AG04449 (cell line): ENCODE measurements at places on chromosomes 2 and 18.

GRCh38 chr2:60855989-60856669, 25.2 kb upstream of the REL start:
- DNase-seq = no peak

DNA sequence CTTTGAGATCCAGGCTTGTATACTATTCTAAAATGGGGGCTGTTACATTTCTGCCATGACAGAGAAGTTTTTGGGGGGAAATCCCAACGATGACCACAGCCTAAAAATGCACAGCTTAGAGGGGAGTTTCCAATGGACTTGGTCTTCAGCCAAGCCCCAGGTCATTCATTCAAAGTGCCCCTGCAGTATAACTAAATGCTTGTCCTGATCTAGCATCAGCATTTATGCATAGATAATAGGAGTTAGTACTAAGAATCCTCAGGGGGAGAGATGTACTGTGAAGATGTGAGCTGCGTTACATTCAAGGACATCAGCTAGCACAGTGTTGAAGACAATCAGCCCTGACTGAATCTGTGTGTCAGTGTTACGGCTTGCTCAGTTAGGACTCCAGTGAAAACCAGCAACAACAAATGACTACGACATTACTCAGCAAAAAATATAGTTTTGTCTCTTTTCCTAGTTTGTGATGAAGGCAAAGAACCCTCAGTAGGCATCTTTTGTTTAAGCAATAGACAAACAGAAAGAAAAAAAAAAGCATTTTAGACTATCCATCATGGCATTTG, 160.9 kb downstream of the ZEB2 start:
- no peak for DNase-seq

- no peak for DNase-seq
These were observed 92.5 kb downstream of the ZFP36L2 start for GRCh38 chr2:43133708-43134570.

- DNase-seq = no peak
These were observed 93.5 kb upstream of the SPATS2L start for GRCh38 chr2:200212862-200213425.

DNA sequence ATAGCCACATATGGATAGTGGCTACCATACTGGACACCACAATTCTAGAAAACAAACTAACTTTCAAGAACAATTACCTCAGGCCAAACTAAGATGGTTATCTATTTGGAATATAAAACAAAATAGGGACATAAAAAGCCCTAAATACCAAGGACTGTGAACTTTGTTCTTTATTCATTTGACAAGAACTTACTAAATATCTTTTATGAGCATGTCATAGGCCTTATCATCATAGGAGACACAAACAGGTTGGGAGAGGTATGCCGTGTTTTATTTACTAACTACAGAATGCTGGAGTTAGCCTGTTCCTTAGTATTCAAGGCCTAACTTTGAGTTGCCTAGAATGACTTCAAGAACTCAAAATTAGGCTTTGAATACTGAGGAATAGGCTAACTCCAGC, 32.1 kb downstream of the CCDC93 start:
- no peak for DNase-seq

DNA sequence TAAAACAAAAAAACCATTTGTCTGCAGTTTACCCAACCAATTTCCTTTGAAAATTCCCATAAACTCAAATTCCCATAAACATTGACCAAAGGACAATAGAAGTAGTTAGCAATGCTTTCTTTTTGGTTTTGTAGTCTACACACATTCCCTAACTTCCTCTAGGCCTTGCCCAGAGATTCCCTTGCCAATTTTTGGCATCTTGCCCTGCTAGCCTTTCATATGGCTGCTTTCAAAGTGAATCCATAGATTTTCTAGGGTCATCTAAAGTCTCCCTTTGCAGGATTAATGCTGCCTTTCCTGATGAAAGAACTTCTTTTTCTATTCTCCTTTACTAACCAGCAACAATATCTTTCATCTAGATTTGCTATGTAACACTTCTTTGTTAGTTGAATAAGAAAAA, 33.4 kb downstream of the THSD7B start:
- no peak for DNase-seq

GRCh38 chr2:86793752-86794151, 3.0 kb upstream of the CD8A start:
- no peak for DNase-seq

DNA sequence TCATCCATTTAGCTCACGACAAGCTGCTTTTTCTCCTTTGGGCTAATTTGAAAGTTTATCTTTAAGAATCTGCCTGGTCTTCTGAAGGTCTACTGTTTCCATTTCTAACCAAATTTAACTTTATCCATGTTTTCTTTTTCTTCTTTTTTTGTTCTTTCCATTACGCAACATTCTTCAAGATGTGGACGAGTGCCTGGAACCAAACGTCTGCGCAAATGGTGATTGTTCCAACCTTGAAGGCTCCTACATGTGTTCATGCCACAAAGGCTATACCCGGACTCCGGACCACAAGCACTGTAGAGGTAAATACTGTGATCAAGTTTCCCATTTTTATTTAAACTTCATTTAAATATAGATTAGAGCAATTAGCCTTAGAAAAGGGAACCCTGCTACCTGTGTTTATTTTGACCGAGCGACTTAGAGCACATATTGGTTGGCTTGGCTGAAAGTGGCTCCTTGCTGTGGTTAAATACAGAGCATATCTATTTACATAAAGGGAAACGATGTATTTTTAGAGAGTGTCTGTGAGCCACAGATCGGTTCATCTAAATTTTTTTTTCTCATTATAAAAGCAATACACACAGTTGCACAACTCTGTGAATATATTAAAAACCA, 183.4 kb upstream of the RASGRP3 start:
- DNase-seq = no peak

DNA sequence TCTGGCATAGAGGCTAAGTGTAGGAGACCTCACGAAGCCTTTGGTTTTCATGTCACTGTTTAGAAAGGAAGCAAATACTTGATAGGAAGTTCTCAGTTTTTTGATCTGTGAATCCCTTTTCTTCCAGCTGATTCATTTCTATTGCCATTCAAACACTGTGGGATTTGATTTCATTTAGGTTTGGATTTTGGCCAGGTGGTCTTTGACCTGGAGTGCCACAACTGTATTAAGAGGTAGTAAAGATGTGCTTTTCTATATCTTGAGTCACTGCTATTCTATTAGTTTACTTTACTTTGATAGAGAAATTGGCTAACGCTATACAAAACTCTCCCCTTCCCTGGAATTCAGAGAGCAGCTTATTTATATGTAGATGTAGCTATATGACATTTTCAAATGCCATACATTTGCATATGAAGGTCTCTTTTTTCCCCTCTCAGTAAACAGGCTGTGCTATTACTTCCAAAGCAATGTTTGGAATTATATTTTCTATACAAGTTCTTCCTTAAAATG, 132.4 kb upstream of the CAVIN2 start:
- DNase-seq = no peak

DNA sequence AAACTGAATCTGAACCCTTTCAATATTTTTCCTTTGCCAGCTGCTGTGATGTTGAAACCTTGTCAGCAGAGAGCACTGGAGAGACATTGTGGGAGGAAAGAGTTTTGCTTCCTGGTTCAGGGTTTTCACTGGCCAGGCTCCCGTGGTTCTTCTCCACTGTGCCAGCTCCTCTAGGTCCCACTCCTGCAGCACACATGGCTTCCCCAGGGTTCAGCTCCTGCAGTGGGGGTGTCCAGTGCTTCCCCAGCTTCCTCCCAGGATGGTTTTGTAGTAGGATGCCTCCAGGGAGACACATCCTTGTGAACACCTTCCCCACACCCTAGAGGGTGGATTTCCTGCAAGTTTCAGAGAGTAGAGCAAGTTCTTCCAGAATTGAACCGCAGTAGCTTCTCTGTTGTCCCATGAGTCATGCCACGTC, 24.0 kb upstream of the SULT1C3 start:
- DNase-seq = no peak

- no peak for DNase-seq
These were observed 142.9 kb downstream of the SH3RF3 start for GRCh38 chr2:109271920-109272319.

DNA sequence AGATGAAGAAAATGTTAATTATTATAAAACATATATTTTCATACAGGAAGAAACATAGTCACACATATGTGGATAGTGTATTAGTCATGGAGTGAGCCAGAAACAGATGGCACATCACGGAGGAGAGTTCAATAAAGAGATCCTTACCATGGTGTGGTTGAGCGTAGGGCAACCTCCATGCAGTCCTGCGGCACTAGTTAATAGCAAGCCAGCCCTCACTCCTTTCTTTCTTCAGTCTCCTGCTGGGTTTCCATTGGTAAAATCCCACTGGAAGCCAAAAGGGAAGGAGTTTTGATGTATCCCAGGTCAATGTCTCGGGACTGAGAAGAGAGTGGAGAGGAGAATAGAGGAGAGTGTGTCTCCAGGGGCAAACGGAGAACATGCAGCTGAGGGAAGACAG, 328.1 kb downstream of the NR4A2 start:
- no peak for DNase-seq

- no peak for DNase-seq
These were observed 86.9 kb downstream of the SLC25A12 start for GRCh38 chr2:171807119-171807518.

DNA sequence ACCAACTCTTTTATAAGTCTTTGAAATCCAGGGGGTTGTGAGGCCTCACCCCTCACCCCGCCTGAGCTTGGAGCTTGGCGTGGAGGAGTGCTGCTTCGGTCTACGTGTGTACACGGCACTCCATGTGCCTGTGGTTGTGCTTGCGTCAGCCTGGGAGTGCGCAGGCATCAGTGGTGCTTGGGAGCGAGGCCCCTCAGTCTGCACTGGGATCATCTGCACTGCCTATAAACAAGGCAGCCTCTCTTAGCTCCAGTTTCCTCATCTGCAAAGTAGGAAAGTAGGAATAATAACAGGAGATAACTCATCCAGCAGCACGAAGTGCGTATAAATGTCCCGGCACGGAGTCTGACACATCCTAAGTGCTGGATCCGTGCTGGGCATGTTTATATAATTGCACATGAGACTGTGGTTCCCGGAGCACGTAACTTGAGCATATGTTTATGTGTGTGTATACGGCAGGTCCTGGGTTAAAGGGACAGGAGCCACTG, 1.2 kb downstream of the GYPC start:
- DNase-seq = peak; percentile 83

- DNase-seq = no peak
These were observed 44.1 kb upstream of the IGFBP2 start for GRCh38 chr2:216588861-216589710.

- DNase-seq = no peak
These were observed 109.0 kb downstream of the COL6A3 start for GRCh38 chr2:237304763-237305514.

GRCh38 chr2:28594000-28594331, 98.1 kb downstream of the PLB1 start:
- no peak for DNase-seq

- DNase-seq = no peak
These were observed 1.3 kb upstream of the ZNF24 start for GRCh38 chr18:35345460-35345921.

GRCh38 chr2:203777030-203777429, 70.6 kb downstream of the CD28 start:
- DNase-seq = no peak

DNA sequence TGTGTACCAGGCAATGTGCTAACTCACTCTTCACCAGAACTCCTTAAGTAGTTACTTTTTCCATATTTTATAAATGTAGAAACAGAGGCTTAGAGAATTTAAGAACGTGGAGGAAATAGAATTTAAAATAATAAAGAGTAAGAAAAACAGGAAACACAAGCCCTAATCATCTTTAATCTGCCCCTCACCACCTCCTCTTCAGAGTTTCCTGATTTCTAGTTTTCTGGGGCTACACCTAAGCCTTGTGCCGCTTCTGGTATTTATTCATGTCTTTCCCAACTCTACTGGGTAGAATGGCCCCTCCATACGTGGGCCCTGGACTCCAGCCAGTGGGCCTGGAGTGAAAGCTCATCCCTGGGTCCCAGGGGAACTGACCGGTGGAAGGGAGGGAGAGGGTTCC, 85.4 kb downstream of the RTN4 start:
- no peak for DNase-seq

GRCh38 chr2:200533754-200534153, 7.7 kb downstream of the SGO2 start:
- DNase-seq = no peak

DNA sequence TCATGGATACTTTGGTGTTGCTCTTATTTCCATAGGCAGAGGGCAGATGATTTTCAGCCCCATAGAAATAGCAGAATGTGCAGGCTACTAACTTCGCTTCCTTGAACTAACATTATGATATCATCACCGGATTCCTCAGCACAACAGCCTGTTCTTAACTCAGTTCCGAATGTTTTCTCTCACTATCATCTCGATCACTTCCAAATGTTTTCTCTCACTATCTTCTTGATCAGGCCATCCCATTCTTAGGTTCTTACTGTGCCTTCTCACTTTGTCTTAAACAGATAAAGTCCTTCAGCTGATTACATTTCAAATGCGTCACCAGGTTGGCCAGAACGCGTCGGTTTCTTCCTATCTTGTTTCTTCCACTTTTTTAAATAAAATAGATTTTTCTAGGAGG, 11.4 kb upstream of the MBD2 start:
- no peak for DNase-seq

GRCh38 chr18:3585656-3586509, 135.9 kb downstream of the TGIF1 start:
- DNase-seq = no peak

DNA sequence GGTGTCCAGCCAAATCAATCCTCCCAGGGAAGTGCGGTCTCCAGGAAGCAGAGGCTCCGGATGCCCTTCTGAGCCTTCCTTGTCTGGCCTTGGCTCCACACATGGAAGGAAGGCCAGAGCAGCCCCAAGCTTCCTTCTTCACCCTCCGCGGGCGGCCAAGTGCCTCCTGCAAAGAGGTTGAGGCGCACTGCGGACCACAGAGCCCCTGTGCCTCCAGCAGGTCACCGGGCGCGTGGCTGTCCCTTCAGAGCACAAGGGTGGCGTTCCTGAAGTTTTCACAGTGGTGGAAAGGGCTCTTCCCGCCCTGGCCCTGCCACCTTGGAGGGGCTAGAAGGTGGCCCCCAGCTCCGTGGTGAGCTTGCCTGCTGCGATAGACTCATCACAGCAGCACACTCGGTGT, 175.9 kb upstream of the RAB12 start:
- DNase-seq = no peak

DNA sequence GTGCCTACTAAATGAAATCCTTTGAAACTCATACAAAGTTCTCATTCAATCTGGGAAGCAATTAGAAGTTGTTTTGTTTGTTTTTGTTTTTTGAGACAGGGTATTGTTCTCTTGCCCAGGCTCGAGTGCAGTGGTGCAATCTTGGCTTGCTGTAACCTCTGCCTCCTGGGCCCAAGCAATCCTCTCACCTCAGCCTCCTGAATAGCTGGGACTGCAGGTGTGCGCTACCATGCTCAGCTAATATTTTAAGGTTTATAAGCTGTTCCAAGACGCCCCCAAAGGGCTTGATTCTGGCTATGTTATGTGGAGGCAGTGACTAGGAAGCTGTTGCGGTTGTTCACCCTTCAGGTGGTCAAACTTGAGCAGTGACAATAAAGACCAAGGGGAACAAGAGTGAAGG, 48.5 kb downstream of the NAB1 start:
- no peak for DNase-seq

- DNase-seq = no peak
These were observed 29.2 kb upstream of the DSEL start for GRCh38 chr18:67545681-67546080.
